T-helper 2 cell (primary cell): ENCODE measurements at places on chromosomes 11 and 22.

- no peak for DNase-seq
These were observed 28.2 kb downstream of the DBX1 start for GRCh38 chr11:20131788-20132666.

DNA sequence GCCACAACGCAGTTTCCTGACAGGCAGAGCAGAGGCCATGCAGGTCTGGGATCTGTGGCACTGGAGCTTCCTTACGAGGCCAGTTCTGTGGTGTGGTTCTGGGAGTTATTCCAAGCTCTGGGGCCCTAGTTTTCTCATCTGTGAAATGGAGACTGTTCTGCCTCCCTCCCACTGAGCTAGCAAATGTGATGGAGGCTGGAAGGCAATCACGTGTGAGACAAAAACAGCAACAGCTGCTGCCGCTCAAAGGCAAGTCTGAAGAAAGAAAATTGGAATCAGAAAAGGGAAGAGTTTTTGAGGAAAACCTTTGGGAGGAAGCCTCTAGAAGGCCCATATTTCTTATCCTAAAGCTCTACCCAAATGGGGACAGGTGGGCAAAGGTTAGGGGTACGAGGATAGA, 8.3 kb upstream of the RIC3 start:
- DNase-seq = no peak

DNA sequence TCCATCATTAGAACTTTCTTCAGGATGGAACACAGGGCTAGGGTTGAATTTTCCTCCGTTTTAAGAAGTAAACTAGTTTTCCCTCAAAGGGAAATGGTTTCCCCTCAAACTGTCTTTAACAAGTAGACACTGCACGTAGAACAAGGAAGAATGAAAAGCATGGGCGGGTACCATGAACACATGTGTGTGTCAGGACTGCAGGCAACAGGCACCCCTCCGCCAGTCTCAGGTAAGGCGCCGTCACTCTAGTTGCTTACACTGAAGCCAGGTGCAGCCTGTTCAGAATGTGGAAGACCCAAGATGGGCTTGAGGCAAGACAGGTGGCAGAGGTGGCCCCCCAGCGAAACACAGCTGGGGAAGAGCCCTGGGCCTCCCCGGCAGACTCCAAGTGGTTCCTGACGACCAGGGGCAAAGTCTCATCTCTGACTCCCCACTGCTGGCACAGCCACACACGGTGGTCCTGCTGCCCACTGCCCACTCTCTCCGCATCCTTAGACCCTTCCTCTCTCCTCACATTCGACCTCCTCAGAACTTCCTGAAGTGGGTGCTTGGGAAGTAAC, 25.4 kb upstream of the MOB2 start:
- no peak for DNase-seq

- no peak for DNase-seq
These were observed at the start of gene ARHGAP32 for GRCh38 chr11:129192150-129192549. ARHGAP32 (minus strand) TSS chr11:129192325; CDS start chr11:129192198, 127 bp downstream.

DNA sequence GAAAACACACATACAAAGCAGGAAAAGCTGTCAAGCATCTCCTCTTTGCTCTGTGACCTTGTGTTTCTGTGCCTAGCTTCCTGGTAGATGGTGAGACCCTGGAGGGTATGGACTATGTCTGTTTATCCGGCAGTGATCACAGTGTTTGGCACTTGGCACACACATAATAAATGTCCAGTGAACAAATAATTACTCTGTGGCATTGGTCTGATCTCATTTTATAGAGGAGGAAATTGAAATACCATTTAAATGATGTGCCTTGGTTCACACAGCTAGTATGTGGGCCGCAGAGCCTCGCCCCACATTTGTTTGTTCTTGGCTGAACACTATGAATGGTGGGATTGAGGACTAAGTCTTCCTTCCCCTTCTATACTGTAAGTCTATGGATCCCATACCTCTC, 104.7 kb upstream of the SPON1 start:
- DNase-seq = no peak

GRCh38 chr11:41400819-41401382, 58.6 kb downstream of the LRRC4C start:
- DNase-seq = no peak

DNA sequence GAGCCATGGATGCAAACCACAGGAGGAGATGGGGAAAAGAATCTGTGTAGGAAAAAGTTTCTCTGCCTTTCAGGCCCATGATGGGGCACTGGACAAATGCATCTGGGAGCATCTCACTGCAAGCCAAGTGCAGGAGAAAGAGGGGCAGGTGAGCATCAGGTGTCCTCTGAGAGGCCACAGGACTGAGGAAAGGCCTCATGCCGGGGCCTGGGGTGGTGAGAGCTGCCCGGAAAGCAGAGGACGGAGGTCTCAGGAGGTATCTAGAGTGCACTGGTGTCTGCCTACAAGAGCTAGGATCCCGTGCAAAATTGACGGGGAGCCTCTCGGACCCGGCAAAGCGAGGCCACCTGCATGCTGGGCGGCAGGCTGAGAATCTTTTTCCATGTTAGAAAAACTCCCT, 73.9 kb downstream of the CTTN start:
- no peak for DNase-seq

- peak; percentile 70 for DNase-seq
These were observed 33.3 kb downstream of the CD6 start for GRCh38 chr11:61004761-61005181.
